NCI-H2171 (cell line): ENCODE measurements at places on chromosomes 1 and 21.

DNA sequence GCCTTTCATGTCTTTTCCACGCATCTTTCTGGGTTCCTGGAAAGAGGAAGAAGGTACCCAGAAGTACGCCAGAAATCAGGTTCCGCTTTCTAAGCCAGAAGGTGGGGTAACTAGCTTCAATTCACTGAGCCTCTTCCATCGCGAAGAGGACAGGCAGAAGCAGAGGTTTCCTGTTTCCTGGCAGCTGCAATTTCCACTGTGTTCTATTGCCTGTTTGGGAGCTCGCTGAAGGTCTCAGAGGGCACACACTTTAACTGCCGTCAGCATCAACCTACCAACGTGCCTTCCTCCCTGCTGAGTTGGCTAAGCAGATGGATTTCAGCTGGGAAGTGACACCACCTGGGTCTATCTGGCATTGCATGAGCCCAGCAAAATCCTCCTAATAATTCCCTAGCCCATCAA, 10.0 kb downstream of the NCF2 start:
- peak; percentile 84 for DNase-seq

DNA sequence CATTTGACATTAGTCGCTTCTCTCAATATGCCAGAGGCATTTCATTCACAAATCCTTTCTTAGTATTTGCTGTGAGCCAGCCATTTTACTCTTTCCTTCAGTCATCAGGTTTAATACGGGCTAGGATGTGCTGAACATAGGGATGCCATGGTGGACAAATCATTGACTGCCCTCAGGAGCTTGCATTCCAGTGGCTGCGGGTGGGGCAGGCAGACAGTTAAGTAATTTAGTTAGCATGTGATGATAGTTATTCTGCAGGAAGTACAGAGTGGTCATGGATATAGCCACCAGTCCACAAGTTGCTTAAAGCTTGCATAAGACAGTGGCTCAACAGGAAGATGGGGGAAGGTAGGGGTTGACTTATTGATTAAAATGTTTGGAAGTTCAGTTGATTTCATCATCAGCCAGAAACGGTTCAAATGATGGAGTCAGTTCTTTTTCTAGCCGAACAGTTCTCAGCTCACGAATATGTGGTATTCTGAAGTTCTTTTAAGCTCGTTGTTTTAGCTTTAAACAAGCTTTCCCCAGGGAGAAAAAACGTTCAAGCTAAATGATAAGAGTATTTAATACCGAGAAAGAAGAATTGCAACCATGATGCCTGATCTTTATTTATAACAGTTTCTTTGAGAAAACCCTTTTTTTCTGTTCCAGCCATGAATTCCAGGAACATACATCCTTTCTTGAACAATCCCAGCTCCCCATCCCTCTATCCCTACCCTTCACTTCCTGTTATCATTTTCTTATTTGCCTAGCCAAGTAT, 1.4 kb downstream of the SLC22A15 start:
- DNase-seq = no peak

DNA sequence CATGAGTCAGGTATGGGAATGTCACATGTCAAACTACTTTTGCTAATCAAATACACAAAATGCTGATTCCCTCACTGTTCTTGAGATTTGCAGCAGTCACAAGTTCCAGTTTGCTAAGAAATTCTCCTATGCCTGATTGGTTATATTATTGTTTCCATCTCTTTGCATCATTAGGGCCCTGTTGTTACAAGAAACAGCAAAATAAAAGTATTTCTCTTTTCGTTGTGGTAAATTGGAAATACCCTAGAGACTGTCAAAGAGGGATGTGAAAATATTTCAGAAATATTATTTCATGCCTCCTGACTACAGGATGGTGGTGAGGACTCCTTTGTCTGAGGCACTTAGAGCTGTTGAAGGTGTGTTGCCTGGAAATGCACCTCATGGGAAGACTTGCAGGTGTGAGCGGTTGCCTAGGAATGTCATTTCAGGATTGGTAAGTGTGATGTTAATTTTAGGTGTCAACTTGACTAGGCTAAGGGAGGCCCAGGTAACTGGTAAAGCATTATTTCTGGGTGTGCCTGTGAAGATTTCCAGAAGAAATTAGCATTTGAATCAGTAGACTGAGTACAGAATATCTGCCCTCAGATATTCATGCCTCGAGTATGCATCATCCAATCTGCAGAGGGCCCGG, 117.4 kb downstream of the ROR1 start:
- no peak for DNase-seq

DNA sequence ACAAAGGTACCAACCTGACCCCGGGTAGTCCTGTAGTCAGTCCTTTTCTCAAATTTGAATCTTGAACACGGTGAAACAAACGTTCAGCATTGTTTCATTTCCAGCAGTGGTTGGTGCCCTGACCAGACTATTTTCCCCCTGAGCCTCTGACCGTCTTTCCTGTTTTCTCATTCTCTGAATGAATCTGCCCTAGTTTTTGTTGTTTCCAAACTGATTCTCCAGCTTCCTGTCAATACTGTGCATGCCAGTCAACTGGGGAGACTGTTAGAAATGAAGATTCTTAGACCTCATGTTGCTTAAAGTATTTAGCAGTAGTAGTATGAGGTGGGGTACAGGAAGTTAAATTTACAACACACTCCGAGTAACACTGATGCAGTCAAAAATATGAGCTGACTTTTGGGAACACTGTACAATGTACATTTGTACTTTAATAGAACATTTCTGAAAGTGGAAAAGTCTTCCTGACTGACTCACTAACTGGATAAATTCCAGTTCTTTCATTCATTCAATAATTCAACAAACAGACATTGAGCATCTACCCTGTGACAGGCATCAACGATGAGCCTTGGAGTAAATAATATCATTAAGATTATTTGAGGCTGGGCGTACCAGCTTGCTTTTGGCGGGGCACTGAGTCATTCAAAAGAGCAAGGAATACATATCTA, 26.0 kb upstream of the ZRANB2 start:
- DNase-seq = no peak

DNA sequence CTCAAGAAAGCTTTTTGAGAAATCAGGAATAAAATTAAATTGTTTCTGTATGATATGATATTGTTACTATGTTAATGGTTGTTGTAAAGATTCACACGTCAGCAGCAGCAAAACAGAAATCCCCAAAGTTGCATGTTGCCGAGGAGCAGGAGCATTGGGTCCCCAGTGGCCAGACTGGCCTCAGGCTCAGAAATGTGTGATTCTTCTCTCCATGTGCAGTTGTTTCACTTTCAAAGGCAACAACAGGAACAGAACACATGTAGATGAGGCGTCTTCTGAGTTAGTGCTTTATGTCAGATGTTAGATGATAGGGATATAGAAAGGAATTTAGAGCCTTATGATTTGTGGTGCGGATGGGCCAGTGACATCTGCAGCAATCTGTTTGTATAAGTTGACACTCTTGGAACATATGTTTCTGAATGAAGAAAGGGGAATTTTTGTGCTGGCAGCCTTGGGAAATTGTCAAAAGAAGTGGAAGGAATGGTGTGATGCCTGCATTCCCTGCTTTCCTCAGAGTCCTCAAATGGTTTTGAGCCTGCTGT, 2.1 kb upstream of the TTLL7 start:
- DNase-seq = no peak

GRCh38 chr1:231612393-231613089, 14.0 kb upstream of the DISC1 start:
- no peak for DNase-seq

GRCh38 chr1:162357681-162358266, 18.9 kb downstream of the SPATA46 start:
- DNase-seq = no peak

GRCh38 chr1:45007311-45007710, 3.8 kb downstream of the HECTD3 start:
- DNase-seq = no peak

DNA sequence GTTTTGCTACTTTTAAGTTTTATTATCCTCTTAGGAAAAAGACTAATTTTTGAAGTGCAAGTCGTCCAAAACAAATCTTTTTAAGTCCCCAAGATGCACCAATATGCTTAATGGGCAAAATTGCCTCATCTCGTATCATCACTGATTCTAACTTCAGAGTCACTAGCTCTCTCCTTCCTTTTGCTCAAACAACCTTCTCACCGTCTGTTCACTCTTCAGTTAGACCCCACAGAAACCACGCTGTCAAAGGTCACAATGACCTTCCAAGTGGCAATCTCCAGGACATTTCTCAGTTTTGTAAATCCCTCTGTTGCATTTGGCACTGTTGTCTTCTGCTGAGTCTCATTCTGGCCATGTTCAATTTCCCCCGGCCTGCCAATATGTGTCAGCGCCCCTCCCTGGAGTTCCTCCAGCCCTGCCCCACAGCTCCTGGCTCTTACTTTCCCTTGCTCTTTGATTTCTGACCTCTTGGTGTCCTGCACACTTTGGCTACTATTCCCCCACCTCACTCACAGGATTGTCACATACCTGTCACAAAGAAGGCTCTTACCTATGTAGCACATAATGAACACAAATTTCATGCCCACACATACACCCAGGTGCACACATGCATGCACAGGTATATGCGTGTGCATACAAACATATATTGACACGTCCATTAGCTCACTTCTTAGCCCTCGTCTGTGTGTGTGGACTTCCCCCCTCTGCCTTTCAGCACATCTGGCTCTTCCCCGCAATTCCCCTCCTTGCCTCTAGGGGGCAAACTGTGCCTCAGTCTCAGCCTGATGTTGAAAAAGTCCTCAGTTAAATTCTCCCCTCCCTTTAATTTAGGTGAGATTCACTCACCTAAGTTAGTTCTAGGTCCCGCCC, 354.0 kb upstream of the DUSP10 start:
- DNase-seq = peak; percentile 10

DNA sequence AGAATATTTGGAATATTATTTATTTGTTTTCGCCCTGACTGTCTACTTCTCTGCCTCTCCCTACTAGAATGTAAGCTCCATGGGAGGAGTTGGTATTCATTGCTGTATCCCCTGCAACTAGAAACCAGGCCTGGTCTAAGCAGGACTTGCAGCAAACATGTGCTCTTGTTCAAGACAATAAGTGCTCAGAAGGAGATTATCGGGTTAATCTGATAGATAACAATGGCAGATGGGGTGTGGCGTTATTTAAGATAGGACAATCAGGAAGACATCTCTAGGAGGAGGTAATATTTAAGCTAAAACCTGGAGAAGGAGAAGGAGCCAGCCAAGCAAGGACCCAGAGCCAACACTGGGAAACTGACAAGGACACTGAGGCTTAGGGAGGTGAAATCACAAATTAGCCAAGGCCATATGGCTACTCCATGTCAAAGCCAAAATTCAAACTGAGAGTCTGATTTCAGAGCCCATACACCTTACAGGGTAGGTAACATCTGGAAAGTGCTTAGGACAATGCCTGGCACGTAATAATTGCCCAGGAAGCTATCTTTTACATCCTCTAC, 41.5 kb downstream of the STYXL2 start:
- peak; percentile 18 for DNase-seq

DNA sequence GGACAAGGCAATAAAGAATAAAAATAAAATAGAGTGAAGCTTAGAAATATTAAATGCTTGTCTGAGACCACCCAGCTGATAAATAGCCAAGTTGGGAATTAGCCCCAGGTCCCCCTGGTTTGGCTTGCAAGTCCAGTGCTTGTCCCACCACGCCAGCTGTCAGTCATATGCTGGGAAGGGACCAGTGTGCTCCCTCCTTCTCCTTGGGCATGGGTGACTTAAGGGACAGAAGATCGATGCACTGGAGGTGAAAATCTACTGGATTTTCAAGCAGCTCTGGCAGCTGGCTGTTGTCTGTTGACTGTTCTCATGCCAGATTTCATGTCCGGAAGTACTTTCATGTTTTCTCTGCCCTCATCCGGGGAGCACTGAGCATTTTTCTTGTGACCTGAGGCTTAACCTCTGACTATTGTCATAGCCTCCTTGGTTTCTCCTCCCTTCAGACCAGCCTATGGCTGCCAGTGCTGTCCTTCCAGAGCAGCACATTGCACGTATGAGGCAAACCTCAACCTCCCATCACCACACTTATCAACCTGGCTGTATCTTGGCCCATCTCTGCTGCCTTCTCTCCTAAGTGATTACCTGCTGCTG, 12.4 kb downstream of the LMOD1 start:
- no peak for DNase-seq

DNA sequence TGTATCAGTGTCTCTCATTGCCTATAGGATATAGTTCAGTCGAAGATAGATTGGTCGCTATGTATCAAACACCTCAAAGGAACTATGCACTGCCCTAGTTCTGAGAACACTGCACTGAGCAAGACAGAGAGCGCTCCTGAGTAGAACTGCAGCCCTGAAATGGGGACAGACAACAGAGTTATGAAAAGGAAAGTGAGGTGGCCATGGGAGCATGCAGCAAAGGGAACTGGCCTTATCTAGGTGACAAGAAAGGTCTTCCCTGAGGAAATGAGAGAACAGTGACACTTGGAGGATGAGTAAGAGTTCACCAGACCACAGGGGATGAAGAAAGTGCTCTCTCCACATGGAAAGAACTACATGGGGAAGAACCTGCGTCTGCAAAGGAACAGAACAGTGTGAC, 7.5 kb upstream of the G0S2 start:
- no peak for DNase-seq
